ENCODE measurements at places on chromosomes 7 and 10.

- peak; percentile 18 for DNase-seq
These were observed 8.5 kb upstream of the C10orf105 start for GRCh38 chr10:71727738-71728737.

DNA sequence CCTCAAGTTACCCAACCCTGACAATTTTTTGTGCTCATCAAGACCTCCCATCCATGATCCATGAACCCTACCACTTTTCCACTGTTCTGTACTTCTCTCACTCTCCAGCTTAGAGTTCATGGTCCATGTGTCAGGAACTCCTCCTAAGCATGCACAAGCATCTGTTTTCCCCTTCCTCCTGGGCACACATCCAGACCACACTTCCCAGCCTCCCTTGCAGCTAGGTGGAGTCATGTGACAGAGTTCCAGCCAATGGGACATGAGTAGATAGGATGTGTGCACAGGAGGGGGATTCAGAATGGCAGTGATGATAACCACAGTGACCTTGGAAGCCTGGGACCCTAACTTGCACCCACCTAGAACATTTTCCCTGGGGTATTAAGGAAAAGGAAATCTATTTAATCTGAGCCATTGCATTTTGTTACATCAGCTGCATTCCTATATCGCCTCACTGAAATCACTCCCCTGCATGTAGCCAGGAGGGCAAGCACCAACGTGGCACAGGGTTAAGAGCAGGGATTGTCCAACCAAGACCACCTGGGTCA, 9.6 kb upstream of the FRMPD2 start:
- DNase-seq = no peak

- DNase-seq = no peak
These were observed 19.5 kb upstream of the GNA12 start for GRCh38 chr7:2863461-2864066.

- DNase-seq = no peak
These were observed 218.1 kb downstream of the WDR11 start for GRCh38 chr10:121069061-121069850.

DNA sequence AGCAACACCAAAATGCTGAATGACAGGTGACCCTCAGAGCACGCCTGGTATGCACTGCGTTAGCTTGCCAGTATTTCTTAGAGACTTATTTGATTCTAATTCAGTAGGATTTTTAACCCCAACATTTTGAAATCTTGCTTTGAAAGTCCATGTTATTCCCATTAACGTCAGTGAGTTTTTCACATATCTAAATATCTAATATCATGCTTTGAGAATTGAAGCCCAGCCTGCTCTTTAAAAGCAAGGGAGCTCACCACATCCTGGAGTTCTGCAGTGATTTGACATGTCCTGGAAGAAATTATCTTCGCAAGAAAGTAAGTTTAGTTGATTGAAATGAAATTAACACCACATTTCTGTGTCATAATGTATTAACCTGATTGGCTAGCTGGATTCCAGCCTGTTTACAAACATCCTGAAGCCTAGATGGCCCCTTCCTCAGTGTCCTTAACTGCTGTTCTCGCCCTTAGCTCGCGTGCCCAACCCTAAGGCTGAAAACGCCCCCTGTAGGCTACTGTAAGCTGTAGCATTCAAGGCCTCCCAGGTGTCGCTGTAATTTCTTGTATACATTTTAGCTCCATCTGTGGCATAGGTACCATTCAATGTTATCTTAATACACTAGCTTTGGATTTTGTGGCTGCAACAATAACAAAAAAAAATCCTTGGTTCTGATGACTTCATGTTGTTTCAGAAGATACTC, 191.5 kb downstream of the MGMT start:
- no peak for DNase-seq

DNA sequence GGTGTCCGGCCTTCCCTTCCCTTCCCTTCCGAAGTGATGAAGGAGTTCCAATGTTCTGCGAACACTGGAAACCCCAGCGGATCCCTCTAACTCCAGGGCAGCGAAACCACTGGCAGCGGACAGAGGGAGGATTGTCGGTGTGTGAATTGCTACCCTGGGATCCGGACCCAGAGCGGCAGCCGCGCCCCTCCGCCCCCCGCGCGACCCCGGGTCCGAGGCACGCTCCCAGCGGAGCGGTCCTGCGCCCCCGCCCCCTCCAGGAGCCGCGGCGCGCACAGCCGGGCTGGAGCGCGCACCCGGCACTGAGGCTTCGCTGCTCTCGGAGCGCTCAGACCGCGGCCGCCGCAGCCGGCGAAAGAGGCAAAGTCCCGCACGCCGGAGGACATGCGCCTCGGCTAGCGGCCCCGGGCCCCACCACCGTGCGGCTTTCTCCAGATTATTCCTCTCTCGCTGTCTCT, at the start of gene PTPRZ1:
Gene PTPRZ1, plus strand, starts transcription at position 331 of the 458 bp plus-strand sequence. CDS start 339 bp downstream, outside the sequence.
- DNase-seq = no peak

DNA sequence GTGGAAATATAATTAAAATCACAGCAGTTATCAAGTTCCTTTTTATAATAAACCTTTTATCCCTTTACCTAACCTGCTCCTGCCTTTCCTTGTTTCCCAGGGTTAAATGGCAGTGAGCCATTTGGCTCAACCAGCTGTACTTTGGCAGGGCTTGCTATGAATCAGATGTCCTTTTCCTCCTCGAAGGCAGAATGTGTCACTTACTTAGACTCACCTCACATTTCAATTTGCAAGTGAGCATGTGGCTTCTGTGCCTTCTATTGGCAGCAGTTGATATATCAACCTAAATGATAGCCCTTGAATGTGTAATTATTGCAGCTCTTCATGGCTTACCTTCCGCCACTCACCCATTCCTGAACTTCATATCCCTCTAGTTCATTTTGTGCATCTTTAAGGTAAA, 301.7 kb downstream of the CSTF2T start:
- no peak for DNase-seq

DNA sequence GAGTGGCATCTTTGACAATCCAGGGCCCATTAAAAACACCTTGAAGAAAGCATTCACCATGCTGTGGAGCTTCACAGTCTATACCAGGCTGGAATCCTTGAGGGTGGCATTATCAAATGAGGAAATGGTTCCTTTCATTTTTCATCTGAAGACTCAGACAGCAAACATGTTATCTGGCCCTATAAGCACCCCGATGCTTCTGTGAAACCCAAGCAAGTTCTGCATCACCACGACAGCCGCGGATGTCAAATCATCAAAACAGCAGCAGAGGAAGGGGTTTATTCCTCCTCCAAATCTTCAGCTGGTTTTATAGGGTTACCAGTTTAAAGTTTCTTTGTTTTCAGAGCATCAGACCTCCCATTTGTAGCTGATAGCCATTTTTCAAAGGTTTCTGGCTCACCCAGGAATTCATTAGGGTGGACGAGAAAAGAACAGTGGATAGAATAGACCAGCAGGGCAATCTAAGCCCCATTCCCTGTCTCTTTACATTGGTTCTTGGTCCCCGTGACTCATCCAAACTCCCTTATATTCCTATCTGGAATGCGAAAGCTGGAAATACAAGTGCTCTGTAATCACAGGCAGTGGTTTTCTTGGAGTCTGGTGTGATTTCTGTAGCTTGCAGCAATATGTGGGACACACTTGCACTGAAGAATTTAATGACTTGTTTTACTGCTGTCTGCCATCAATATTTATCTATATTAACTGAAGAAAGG, 217.9 kb downstream of the SKAP2 start:
- DNase-seq = no peak

- no peak for DNase-seq
These were observed 164.6 kb downstream of the PTPRN2 start for GRCh38 chr7:158422887-158423560.

GRCh38 chr7:34341326-34341725, 316.7 kb upstream of the NPSR1 start:
- DNase-seq = no peak

DNA sequence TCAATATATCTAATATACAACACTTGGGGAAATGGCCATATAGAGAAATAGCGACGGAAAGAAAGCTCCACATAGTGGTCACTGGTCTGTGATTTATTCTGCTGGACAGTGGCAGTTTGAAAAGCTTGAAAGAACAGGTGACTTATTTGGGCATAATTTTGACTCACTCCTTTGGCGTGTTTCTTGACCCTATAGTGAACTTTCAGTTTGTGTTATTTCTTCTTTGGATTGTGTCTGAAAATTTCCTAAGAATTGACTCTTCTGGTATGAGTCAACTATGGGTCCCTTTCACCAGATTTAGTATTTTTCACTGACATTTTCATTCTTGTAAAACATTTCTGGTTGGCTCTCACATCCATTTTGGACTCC, 25.8 kb upstream of the IMMP2L start:
- no peak for DNase-seq

DNA sequence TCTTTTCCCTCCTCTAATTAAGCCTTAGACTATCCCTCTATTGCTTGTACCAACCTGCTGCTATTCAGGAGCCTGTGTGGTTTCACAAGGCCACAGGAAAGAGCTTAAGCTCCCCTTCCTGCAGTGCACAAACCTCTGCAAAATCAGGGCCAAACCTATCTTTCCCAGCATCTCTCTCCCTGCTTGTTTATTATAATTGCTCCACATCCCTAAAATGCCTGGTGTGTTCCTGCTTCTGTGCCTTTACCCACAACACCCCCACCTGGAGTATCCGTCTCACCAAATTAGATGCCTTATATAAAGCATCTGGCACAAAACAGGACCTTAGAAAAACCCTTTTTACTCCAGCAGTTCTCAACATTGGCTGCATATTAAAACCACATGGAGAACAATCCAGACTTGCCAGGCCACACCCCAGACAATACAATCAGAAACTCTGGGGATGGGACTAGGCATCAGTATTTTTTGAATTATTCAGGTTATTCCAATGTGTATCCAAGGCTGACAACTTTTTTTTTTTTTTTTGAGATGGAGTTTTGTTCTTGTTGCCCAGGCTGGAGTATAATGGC, 16.7 kb downstream of the SEC31B start:
- no peak for DNase-seq

GRCh38 chr10:29841724-29842649, 207.2 kb upstream of the SVIL start:
- DNase-seq = no peak

GRCh38 chr10:9222917-9223316, 1168.4 kb downstream of the GATA3 start:
- no peak for DNase-seq

GRCh38 chr7:6106140-6106904, 75.1 kb downstream of the ANKRD61 start:
- DNase-seq = no peak

GRCh38 chr7:3657206-3657605, 356.2 kb downstream of the SDK1 start:
- no peak for DNase-seq

- DNase-seq = no peak
These were observed 186.0 kb upstream of the TCF7L2 start for GRCh38 chr10:112763916-112764520.

DNA sequence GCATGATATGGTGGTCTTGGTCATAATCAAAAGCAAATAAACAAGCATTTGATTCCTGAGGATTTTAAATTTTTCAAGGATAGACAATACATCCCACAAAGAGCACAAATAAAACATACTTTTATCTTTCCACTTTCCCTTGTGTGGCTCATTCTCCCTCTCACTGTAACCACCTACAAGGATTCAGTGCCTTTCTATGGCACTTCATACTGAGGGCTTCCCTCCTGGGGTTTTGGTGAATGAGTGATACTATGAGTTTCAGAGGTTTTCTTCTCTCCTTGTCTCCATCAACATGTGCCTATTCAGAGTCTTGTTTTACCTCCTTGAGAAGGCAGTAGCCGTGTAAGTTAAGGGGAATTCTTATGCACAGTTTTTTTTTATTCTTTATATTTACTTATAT, 296.0 kb upstream of the TEX47 start:
- no peak for DNase-seq

DNA sequence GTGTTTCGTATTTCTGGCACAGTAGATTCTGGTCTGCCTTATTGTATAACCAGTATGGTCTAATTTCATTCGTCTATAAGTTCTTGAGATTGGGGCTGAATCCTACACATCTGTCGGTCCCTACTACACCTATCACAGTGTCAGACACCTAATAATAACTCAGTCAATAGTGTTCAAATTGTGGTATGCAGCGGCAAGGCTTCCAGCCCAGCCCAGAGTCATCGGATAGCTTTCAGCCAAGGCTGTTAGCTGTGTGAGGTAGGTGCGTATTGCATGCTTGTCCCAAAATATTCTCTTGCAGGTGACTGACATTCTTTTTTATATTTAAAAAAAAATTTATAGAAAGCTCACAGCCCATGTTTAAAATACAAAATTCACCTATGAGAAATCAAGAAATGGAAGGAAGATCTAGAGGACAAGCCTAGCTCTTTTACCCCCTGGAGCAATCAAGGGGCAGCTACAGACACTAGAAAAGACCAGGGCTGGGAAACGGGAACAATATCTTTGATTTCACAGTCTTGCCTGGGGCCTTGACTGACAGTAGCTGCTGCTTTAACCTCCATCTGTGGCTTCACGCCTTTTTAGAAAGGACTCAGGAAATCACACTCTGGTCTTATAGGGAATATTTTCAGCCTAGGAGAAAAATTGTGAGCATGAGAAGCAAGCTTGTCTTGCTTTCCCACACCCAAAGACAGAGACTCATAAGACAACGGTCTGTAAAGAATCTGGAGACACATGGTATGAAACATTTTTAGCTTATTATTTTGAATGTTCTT, 9.5 kb upstream of the ASB4 start:
- DNase-seq = no peak

DNA sequence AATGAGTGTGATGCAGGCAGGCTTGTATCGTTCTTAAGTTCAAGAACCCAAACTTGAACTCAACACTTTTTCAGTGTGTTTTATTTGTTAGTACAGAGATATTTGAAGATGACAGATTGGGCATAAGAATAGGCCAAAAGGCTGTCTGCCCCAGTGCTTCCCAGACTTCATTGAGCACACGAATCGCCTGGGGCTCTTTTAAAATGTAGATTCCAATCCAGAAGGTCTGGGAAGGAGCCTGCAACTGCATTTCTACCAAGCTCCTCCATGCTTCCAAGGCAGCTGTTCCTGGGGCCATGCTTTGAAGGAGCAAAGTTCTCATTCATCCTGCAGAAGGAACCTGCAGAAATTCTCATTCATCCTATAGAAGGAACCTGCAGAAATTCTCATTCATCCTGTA, 114.5 kb upstream of the INSYN2A start:
- DNase-seq = no peak

DNA sequence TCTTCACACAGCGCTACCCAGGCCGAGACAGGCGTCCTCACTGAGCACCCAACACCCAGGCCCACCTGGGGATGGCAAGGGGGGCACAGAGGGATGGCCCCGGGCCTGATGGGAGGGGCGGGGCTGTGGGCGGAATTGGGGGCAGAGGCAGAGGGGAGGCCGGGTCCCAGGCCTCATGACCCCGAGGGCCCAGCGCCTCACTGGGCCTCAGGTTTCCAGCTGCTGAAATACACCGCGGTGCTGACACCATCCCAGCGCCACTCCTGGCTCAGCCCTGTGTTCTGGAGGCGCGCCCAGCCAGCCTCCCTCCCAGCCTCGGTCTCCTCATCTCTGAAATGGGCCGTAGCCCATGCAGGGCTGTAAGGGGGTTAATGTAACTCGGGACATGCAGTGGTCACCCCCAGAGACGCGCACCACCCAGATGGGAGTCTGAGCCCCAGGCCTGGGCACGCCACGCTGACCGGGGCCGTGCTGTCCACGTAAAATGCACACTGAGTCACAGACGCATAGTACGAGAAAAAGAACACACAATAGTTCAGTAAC, 82.3 kb downstream of the UNCX start:
- DNase-seq = no peak
